Caco-2 (cell line): ENCODE measurements at places on chromosomes 2 and 18.

DNA sequence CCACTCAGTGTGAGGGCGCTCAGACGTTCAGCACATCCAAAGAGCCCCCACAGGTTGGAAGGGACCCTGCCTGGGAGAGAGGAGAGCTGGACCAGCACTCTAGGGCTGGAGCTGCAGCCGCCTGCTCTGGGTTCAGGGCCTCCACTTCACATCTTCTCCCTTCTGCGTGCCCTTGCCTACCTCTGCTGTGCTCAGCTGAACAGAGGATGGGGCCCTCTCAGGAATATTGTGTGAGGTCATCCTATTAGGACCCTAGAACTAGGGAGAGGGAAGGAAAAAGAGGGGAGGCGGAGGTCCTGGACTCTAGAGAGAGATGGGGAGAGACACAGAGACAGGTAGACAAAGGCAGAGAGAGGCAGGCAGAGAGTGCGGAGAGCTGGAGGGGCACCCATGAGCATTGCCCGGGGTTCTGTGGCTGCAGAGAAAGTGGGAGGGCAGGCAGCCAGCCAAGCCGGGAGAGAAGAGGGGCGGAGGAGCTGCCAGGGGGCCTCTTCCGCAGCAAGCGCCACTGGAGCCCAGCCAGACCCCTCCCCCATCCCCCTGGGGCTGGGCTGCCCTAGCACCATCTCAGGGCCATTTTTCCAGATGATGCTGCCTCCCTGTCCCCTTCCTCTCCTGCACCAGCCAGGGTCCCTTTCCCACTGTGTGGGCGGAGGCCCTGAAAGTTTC, 8.3 kb upstream of the TNS1 start:
- no peak for DNase-seq

GRCh38 chr2:128603411-128603924, 284.8 kb upstream of the HS6ST1 start:
- peak; percentile 25 for DNase-seq

DNA sequence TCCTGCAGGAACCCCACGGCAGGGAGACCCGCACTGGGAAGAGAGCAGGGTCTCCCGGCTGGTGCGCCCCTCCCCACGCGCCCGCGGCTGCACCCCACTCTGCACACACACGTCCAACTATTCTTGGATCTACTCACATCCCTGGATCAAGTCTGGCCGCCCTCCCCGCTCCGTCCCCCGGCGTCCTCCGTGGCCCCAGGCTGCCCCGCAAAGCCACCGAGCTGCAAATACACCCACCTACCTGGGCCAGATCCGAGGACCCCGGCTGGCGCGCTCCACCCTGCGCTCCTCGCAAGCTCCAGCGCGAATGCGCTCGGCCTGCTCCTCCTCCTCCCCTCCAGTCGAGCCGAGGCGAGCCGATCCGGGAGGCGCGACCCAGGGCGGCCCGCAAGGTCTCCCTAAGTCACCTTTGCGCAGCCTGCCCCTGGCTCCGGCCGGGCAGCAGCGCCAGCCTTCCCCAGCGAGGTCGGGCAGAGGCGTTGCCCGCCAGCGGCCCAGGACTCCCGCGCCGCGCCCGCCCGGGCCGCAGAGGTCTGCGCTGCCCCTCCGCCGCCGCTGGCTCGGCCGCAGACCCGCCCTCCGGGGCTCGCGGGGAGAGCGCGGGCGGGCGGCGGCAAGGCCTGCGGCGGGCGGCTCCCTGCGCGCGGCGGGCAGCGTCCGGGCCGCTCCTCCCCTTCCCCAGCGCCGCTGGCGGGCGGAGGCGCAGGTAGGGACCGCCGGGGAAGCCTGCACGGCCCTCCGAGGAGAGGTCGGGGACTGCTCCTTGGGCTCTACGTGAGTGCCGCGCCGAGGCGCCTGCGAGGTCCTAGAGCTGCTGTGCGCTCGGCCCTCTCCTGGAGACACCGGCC, 126.0 kb downstream of the OSBPL1A start:
- DNase-seq = peak; percentile 78

GRCh38 chr2:54586494-54586893, 130.4 kb downstream of the SPTBN1 start:
- DNase-seq = no peak

DNA sequence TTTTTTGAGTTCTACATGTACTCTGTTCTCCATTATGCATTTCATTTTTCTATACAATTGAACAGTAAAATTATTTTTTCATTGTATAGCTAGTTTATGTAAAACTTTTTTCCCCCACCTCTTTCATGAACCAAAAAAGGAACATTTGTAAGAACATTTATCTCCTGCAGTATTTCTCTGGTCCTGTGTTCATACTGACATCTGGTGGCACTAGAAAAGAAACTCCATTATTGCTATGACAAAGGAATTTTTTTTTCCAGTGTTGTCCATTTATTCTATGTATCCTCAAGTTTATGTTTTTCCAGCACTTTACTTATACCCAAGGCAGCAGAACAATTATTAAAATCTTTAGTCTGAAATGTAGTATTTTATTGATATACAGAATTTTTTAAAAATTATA, 27.4 kb upstream of the CHAC2 start:
- peak; percentile 7 for DNase-seq
